ENCODE measurements at places on chromosomes 3 and 15.
A peak's percentile ranks its signal among the peaks of the same experiment; 100 is the strongest.

DNA sequence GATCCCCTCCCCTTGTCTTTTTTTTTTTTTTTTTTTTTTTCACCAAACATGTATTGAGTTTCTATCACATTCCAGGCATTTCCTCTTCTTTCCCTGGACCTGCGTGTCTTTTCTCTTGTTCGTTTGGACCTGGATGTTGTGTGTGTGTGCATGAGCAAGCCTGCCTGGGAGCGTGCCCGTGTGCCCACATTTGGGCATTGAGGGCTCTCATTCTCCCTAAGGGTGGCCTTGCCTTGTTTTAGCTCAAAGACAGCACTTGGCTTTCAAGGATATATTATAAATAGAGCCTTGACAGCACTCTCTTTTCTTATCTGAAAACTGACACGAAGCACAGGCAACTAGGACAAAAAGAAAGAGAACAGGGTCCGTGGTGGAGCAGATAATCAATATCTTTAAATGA, 39.0 kb upstream of the SLC25A26 start:
- no peak for DNase-seq

DNA sequence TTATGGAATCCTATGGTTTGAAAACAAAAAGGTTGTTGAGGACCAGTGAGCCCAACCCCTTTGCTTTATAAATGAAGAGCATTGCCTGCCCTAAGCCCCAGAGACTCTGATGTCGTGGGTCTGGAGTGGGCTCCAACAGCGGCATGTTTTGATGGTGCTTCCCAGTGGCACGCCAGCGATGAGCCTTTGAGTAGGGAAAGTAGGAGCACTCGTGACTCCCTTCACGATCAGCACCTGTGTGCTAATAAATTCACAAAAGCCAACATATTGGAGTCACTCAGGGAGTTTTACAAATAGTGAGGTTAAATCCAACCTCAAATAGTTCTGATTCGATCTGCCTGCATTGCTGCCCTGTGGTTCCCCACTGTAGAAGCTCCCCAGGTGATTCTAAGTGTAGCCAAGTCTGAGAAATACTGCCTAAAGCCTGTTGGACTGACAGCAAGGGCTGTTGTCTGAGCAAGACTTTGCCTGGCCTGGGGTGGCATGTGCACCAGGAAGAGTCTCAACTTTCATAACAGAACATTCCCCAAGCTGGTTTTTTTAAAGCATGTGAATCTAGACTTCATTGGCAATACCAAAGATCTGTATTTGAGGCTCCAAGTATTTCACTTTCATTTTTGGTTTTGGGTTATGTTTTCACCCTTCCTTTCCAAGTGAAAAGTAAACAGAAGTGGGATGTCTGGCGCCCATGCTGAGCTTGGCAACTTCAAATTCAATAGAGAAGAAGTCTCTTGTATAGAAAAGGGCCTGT, 9.9 kb downstream of the CCR5 start:
- DNase-seq: no peak

- no peak for DNase-seq
These were observed 48.9 kb upstream of the CFAP161 start for GRCh38 chr15:81085213-81085612.

- peak; percentile 55 for DNase-seq
These were observed at the start of gene SUCLG2 for GRCh38 chr3:67654099-67654843. Gene SUCLG2 (minus strand): TSS chr3:67654612. CDS start chr3:67654586, 26 bp downstream.

DNA sequence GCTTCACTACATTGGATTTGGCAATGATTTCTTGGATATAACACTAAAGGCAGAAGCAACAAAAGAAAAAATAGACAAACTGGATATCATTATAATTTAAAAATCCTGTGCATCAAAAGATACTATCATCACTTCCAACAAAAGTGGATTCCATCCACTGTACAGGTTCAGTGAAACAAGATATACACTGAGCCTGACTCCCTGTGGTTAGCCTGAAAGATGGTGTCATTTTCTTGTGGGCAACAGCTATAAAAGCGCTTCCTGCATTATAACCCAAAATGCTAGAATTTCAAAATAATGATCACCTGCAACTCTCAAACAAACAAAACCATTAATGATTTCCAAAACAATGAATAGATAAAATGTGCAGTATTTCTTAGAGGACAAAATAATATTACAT, 39.6 kb upstream of the TBC1D23 start:
- no peak for DNase-seq

Data from anterior cingulate cortex (tissue), 58 donors.